AG10803 (cell line): ENCODE measurements at places on chromosomes 6 and 20.

GRCh38 chr20:20706285-20706684 is 6.2 kb downstream of the RALGAPA2 start:
- no peak for DNase-seq

DNA sequence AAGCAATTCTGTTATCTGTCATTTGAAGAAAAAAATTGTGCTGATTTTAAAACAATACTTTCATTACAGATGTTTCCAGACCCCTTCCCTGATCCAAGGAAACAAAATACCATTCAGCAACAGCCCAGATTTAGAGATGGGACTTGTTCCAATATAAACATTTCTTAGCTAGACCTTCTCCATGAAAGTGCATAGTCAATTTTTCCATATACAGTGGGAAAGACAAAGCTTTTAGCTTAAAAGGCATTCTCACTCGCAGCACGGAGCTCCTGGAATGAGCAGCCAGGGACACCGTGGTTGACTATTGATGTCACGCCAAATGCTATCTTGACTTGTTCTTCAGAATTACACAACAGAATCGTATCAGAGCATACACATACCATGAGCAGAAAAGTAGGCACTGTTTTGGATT is 21.5 kb downstream of the LAMA4 start:
- peak; percentile 69 for DNase-seq

DNA sequence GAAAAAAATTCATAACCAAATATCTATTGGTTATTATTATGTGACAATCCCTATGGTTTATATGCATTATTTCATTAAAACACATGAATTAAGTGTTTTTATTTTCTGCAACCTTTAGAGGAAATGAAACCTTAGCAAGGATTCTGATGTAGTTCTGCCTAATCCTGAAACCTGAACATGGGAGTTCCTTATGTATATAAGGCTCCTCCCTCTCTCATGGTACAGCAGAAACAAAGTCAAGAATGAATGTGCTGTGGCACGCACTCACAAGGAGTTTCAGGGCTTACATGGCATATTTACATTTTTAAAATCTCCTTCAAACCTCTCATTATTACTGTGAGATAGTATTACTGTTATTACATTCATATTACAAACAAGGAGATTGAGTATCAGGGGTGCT is 426.4 kb upstream of the CITED2 start:
- DNase-seq: no peak

GRCh38 chr6:30763618-30764489 is 19.5 kb upstream of the IER3 start:
- DNase-seq: no peak

GRCh38 chr6:56366141-56366852 is 118.9 kb upstream of the COL21A1 start:
- no peak for DNase-seq

DNA sequence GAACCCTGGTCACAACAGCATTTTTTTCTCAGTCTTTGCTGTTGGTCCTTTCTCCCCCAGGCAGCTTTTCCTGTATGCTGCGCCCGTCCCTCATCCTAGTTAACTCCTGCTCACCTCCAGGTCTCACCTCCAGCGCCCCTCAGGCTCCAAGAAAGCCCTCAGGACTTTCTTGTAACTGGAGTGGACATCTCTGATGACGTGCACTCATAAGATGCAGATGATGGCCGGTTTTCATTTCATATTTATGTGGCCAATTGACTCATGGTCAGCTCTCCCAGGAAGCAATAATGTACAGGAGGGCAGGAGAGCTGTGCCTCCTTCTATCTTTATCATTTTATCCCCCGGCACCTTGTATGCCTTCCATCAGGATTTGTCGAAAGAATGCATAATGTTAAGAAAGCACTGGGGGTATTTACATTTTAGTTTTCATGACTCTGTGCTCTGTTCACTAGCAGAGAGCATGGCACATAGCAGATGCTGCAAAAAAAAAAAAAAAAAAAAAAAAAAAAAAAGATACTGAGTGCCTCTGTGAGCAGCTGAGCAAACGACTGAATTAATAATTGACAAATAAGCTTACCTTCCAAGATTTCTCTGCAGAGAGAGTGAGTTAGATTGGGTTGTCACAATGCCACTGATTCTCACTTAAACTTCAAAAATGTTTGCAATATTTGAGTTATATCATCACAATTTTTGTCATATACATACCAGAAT is 170.2 kb downstream of the DOK5 start:
- DNase-seq: no peak

DNA sequence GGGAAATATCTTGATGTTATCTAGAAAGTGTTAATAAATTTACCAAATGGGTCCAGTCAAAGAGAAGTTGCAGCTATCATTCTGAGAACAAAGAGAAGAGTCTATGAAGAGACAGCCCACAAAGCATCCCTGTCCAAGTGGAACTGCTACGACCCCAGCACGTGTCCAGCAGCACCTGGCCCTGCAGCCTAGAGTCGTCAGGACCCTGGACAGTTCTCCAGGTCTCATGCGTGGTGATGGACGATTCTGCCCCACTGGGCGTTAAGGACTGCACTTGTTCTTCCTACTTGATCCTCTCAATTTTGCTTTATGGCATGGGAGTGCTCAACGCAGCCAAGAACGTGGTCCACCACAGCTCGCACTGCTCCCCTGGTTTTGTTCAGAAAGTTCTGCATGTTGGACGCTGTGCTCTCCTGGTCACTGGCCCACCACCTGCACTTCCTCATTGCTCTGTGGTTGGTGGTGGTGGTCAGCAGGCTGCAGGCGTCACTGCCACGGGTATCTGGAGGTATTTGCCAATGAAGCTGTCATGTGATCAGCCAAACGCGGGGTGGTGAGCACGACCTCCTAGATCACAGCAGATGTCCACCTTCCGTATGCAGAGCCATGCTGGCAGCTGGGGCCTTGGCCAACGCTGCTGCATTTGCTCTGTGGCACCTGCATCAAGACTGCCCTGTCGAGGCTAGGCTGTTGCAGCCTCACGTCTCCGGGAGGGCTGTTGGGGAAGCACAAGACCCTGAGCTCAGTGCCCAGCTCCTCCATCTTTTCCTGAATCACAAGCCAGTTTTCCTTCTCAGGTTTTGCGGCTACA is 356.4 kb downstream of the CDH4 start:
- DNase-seq: no peak

DNA sequence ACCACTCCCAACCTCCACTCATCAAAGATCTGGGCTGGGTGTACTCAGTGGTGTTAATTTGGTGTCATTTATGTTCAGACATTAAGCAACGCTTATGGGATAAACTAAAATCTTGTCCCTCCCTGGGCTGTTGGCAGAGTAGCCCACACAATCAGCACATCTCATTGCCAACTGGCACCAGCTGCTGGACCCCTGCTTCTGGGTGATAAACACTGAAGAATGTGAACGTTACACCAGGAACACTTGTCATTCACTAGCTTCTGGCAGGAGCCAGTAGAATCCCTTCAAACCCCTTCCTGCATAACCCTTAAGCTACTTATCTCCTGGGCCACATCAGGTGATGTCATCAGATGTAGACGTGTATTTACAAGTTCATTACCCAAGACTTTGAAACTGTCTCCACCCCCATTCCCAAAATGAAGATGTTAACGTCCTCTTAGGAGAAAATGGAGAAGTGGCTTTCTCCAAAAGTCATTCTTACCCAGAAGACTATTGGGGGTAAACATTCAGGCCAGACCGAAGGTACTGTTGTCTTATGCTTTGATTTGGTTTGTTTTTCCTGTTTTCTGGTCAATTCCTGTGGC is 107.8 kb upstream of the CD93 start:
- no peak for DNase-seq

DNA sequence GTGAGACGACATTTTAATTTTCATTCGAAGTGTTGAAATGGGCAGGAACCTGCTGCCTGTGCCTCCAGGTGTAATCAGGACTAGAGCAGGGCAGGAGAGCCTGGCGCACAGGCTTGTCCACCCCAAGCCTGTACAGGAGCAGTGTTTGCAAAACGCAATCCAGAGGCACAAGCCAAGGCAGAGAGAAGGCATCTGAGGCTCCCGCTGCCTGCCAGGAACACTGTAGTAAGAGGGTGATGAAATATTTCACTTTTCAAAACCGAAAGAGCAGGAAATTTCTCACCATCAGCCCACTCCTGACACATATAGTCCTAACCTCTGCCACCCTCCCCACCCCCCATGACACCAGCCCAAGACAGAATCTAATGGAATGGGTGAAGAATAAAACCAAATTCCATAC is 132.5 kb downstream of the RTN4IP1 start:
- no peak for DNase-seq

GRCh38 chr6:129130106-129130505 is 247.2 kb downstream of the LAMA2 start:
- DNase-seq: no peak

DNA sequence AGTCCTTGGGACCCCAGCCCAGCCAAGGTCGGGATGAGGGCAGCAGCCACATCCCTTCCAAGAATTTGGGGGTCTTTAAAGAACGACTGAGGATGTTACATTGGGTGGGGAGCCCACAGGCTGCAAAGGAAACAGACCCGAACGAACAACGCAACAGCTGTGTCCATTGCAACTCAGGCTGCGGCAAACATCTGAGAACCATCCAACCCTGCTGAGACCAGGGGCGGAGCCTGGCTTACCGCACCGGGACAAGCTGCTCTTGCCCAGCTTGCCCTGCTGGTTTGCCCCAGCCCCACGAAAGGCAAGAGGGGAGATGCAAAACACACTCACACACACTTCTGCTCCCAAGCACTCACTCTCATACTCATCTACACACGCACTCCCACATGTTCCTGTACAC is 21.5 kb upstream of the TAF4 start:
- DNase-seq: no peak

DNA sequence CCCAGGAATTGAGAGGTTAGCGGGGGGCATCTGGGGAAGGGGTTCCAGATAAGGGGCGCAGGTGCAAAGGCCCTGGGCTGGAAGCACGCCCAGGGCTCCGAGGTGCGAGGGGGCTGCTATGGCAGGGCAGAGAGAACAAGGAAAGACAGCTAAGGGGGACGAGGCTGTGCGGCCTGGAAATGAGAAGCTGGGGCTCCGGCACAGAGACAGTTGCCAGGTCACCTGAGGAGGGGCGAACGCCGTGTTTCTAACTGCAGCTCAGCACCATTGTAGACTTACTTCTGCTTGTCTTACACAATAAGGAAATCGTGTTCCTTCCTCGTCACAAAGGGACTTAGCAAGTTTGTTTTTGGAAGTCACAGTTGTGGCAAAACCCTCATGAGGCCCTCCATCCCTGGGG is 68.9 kb upstream of the TBXT start:
- DNase-seq: no peak

- DNase-seq: no peak
These were observed 84.2 kb downstream of the RNF144B start for GRCh38 chr6:18471232-18471964.

DNA sequence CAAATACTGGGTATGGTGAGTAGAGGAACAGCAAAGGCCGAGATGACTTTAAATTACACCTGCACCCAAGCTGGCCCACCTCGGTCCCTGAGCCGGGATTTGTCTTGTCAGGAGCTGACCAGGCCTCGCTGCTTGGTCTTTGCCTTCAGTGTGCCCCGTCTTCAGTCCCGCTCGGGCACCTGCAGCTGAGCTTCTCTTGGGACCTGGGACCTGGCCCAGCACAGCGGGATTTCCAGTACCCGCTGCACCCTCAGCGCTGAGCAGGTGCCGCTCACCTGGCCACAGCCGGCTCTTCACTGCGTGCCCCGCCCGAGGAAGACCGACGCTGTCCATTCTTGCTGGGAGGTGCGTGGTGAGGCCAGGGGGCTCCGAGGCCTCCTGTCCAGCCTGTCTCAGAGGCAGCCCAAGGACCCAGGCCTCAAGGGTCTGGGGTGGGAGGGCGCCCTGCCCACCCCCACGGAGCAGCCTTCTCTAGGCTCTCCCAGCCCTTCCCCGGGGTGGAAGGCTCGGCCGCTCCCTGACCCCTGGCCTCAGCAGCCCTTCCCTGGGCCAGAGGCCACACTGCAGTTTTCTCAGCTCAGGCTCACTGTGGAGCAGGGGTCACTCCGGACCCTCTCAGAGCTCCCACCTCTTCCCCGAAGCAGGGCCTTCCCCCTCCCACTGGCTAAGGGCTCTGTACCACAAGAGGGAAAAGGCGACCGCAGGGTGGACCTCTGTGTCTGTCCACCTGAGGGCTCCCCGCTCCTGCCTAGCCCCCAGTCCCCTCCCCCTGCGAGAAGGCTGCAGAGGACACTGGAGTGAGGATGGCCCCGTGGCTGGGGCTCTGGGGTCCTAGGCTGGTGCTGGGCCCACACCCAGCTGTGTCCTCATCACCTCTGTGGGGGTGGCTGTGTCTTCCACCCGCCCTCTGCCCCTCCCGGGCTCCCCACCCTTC is 119.3 kb downstream of the RNASET2 start:
- no peak for DNase-seq

- DNase-seq: no peak
These were observed 109.3 kb downstream of the IPCEF1 start for GRCh38 chr6:154247119-154247861.

DNA sequence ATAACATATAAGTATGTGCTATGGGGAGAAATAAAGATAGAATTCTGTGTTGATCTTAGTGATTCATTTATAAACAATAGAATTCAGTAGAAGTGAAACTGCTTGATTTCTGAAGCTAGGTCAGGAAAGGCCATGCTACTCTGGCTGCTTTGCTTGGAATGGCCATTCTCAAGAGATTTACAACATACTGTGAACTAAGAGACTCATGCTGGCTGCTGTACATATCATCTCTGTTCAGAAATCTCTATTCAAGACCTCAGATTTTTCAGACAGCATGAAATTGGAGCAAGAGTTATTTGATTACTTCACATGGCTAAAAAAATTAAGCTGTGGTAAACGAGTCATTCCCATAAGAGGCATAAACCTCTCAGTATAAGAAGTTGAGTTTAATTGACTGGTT is 662.6 kb downstream of the BCKDHB start:
- DNase-seq: peak; percentile 84

- DNase-seq: no peak
These were observed 217.2 kb downstream of the BCAS1 start for GRCh38 chr20:53853111-53853713.

- DNase-seq: peak; percentile 55
These were observed 46.0 kb upstream of the PTPN1 start for GRCh38 chr20:50464026-50464724.

GRCh38 chr6:96942676-96943075 is 18.1 kb downstream of the KLHL32 start:
- no peak for DNase-seq

DNA sequence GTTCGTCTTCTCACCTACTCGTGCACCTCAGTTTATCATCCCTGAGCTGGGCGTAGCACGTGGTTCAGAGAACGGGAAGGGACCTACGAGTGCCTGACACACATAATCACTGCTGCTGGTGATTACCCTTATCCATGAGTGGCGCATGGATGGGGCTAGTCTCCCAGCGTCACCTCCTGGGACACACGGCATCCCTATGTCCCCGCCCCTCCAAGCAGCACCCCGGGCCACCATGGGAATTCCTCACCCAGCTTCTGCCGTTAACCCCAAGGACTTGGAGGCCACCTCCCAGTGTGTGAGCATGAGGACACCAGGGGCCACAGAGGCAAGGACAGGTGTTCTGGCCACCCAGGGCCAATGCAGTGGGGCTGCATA is 9.8 kb downstream of the CHRNA4 start:
- no peak for DNase-seq
